A549 treated with RU486 at 1 μM for 4 hours (cell line): ENCODE measurements at places on chromosomes 1 and 21. TPM values are rescaled to one million over a fixed set of nuclear protein-coding genes. Genes with fewer than 3 reads are reported as not detected.

Gene LRRIQ3
- total RNA-seq = 0.35 to 1.0 TPM (median 0.70 TPM) in 5 replicates

Gene IFI44L
- total RNA-seq = not detected in 5 replicates

Gene RGS13
- not detected in 5 replicates for total RNA-seq

Gene CACHD1
- total RNA-seq = 1.5 to 2.1 TPM (median 1.7 TPM) in 5 replicates

Gene KDF1
- total RNA-seq = 0.15 TPM in 1 of 5 replicates, not detected in the others

Gene KRTAP19-3
- not detected in 5 replicates for total RNA-seq

Gene CLEC20A
- total RNA-seq = not detected in 5 replicates

Gene ADGRB2
- total RNA-seq = 5.1 to 8.5 TPM (median 7.7 TPM) in 5 replicates

Gene MMEL1
- total RNA-seq = not detected in 5 replicates

Gene ALX3
- total RNA-seq = not detected in 5 replicates

Gene S100B
- not detected in 5 replicates for total RNA-seq
